ENCODE measurements at places on chromosomes 7 and 10.

- DNase-seq = no peak
Observed at GRCh38 chr10:127290850-127291249, 94.5 kb upstream of the INSYN2A start.

DNA sequence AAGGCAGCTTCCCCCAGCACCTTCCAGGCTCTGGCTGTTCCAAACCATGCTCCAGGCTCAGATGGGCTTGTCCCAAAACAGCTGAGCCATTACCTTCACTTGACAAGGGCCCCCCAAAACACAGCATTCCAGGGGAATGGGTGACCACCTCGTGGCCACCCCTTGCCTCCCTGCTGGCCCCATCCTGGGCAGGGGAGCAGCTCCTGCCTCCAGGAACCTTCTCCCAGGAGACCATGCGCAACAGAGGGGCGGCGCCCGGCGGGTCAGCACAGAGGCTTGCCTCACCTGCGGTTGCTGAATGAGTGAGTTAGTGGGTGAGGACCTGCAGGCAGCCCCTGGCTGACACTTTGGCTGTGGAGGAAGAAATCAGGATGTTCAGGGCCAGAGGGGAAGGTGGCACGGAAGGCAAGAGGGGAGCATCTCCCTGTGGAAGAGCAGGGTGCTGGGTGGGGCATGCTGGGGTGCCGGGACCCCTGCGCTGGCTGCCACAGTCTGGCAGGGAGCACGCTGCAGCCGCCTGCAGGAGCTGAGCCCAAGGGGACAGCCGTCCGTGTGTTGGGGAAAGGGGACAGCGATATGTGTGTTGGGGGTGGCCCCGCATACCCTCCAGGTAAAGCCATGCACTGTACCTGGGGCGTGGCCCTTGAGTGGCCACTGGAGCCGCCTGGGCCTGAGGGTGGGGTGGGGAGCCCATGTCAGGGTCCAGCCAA is 54.7 kb downstream of the PWWP2B start:
- DNase-seq = no peak

GRCh38 chr7:104156842-104157277 is 51.0 kb downstream of the ORC5 start:
- DNase-seq = no peak

GRCh38 chr7:37180828-37181549 is 267.7 kb downstream of the ELMO1 start:
- no peak for DNase-seq

DNA sequence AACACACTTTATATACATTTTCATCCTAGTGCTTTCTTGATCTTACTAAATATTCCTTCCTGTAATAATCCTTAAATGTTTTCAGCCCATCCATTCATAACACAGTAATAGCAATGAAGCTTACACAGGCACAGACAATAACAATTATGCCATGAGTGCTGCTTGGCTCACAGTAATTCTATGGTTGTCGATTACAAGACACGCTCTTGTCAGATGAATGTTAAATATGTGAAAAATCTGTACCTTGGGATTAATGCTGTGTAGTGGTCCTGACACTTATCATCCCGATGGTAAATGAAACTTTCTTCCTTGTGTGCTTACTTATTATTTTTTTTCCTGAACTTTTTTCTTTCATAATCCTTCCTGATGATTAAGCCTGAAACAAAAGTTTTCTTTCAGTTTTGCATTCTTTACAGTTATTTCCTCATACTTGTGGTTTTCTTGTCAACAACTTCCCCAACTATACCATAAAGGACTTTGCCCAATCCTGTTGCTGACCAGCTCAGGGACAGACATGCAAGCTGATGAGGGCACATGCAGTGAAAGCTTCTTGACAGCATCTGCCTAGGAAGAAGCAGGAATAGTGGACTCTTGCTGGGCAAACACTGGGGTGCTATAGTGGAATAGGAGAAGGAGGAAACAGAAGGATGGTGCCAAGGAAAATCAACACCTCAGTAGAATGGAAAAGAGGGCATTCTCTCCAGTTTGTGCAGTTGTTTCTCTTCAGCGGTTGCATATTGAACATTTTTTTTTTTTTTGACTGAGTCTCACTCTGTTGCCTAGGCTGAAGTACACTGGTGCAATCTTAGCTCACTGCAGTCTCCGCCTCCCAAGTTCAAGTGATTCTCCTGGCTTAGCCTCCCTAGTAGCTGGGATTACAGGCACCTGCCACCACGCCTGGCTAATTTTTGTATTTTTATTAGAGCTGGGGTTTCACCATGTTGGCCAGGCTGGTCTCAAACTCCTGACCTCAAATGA is 6.7 kb upstream of the MGAM2 start:
- no peak for DNase-seq

GRCh38 chr10:89348481-89348880 is 20.7 kb downstream of the IFIT3 start:
- DNase-seq = no peak

GRCh38 chr10:97065686-97066660 is 119.8 kb downstream of the SLIT1 start:
- DNase-seq = no peak
